NCI-H1417 treated with DMSO at 0.1 percent for 48 hours (cell line): ENCODE measurements at places on chromosomes 7 and 10.

DNA sequence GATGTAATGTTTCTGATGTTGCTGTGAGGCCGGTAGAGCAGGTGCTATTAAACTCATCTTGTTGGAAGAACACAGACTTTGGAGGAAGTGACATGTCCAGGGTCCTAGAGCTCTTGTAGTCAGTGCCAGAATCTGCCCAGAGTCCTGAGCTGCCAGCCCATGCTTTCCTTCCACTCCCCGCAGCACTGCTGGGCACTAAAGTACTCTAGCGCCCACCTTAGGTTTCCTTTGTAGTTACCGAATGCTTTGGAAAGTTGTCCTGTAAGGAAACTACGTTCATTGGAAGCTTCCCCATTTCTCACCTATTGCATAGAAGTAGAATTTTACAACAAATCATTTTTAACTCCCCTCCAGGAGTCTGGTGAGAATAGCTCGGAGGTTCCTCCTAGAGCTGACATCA is 11.0 kb downstream of the ZNF862 start:
- no peak for DNase-seq

GRCh38 chr10:28496481-28496961 is 36.4 kb upstream of the WAC start:
- no peak for DNase-seq

DNA sequence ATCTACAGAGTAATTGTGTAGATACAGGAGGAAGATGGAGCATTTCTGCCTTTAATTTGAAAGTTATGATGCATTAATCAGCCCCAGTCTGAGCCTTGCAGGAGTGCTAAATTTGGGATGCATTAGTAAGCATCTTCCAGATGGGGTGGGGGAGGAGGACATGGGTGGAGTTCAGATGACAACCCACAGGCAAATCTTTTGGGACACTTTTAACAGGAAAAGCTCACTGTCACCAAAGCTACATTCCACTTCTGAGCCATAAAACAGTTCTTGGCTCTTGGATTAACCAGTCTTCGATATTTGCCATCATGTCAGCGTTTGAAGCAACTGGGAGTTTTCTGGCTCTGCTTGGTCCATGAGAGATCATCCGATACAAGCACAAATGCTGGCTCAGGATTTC is 121.1 kb downstream of the CXCL12 start:
- no peak for DNase-seq

- no peak for DNase-seq
These were observed 995 bp upstream of the INPP5F start for GRCh38 chr10:119724593-119725516.

DNA sequence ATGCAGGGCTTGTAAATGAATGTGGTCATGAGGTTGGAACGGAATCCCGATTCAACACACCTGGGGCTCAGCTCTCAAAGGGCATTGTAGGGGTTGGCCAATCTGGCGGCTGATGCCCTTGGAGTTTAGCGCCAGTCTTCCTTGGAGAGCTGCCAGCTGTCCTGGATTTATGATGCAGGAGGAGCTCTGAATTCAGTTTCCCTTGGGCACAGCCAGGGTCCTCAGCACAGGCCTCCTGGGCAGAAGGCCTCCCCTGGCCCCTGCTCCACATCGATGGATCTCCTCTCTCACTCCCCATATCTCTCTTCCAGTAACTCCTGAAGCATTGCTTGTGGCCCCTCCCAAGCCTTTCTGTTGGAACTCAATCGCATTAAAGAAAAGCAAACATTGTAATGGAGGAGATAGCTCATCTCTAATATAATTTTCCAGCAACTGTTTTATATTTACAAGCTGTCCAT is 985 bp upstream of the CYTH3 start:
- DNase-seq, result no peak
